Gastrocnemius medialis (tissue), 4 donors: ENCODE measurements at places on chromosomes 1 and 21. TPM values are rescaled to one million over a fixed set of nuclear protein-coding genes. Genes with fewer than 3 reads are reported as not detected.

DNA sequence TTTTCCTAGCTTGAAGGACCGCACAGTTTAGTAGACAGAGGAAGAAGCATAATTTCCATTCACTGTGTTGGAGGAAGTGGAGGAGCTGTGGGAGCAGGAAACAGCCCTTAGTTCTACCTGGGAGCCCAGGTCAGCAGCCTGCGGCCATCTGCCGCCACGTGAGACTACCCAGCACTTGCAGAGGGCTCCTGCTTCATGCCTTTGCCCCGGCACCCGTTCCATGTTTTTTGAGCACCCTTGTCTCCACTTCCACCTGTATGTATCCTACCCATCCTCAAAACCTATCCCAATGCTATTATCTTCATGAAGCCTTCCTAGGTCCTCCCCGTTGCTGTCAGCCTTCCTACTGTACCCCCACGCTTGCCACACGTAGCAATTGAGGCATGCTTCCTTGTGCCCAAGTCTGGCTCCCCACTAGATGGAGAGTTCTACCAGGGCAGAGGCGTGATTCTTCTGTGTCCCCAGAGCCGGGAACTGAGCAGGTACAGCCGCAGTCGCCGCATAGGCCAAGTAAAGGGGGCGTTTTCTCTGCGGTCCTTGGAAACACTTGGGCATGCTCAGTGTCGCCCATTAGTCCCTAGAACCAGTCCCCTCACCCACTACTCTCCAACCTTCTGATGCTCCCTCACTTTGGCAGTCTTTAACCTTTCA, 1.9 kb downstream of the SLC6A9 start:
- no peak for DNase-seq
- peak overlapping the region; percentile 78 for H3K4me3 ChIP-seq
- no peaks in the 10 kb centered on the region for H3K27me3 ChIP-seq
- peak overlapping the region; percentile 95 for H3K27ac ChIP-seq
- no peaks in the 10 kb centered on the region for H3K36me3 ChIP-seq

DNA sequence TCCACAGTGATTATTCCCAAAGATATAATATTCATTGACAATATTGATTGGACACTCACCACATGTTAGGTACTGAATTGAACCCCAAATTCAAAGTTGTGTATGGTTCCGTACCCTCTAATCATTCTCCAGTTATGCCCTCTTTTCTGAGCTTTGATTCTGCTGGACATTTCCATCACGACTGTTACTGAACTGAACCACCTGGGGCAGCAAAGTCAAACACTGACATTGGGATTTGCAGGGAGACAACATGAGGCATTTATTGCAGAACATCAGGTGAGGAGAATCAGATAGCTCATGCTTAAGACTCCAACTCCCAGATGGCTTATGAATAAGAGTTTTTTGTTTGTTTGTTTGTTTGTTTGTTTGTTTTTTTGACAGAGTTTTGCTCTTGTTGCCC, 420.9 kb downstream of the DISC1 start:
- H3K27me3 ChIP-seq, result no peaks in the 10 kb centered on the region
- no peaks in the 10 kb centered on the region for H3K4me1 ChIP-seq
- H3K4me3 ChIP-seq, result no peak overlapping the region

Gene TDRD5
- total RNA-seq, result not detected

DNA sequence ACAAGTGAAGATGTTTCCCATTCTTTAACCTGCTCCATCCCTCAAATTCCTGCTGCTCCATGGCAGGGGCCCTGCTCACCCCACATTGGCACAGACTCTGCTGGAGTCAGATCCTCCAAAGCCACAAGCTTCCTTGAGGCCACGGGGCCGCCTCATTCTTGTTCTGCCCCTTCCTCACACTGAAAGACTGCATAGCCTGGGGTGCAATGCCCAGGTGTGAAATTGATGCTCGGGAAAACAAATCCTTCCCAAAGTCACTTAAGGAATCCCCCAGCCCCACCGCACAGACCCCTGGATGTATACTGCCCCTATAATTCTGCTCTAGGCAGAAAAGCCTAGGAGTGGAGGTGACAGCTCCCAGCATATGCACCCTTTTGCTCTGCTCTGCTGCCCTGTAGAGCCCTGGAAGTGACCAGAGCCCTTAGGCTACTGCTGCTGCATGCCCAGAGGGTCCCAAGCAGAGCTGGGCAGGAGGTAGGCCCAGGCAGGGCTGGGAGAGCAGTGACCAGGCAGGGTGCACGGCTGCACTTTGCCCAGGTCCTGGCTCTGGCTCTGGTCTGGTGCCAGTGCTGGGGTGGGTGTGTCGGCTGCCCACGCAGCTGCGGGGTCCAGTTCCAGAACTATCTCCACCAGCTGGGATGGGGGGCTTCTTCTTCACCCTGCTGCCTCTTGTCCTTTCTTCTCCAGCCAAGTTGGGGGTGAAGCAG, 1.6 kb downstream of the HES2 start:
- no peaks in the 10 kb centered on the region for H3K36me3 ChIP-seq
- peaks cover 10% of the 10 kb centered on the region for H3K4me1 ChIP-seq
- peaks cover 87% of the 10 kb centered on the region for H3K27me3 ChIP-seq
- H3K4me3 ChIP-seq, result no peak overlapping the region

- no peaks in the 10 kb centered on the region for H3K27me3 ChIP-seq
- no peak overlapping the region for H3K4me3 ChIP-seq
- H3K4me1 ChIP-seq, result no peaks in the 10 kb centered on the region
- no peak for DNase-seq
Measured at GRCh38 chr1:23074012-23074411, 54.7 kb downstream of the KDM1A start.

Gene TTC24
- not detected for total RNA-seq

DNA sequence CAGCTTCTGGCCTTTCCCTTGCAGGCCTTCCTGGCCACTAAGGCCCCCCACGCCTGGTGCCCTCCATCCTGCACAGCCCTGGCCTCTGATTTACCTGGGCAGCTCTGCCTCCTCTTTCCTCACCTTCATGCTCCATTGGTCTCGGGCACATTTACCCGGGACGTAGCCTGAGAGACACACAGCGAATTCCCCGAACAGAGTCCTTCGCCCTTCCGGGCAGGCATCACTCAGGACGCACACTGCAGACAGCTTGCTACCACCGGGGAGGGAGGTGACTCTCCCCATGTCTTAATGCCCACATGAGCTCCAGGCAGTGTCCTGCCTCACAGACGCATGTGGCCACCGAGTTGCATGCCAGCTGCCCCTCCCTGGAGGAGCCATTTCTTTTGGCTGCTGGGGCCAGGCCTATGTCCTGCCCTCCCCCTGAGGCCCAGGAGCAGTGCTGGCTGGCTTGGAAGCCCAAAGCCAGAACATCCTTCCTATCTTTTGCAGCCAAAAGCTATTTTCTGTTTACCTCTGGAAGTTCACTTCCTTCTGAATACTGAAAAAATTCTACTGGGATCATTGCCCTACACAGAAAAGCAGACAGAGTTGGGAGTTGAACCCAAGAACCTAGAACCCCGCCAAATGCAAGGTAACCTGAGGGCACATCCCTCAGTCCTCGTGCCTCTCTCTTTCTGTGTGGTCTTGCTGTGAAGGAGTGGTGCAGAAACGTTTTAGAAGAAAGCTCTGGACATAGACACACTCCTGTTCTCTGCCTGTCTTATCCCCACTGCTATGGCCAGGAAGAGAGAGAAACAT, 209.5 kb downstream of the TOMM20 start:
- H3K27ac ChIP-seq, result peak overlapping the region; percentile 85
- no peaks in the 10 kb centered on the region for H3K27me3 ChIP-seq
- no peaks in the 10 kb centered on the region for H3K36me3 ChIP-seq
- peaks cover 67% of the 10 kb centered on the region for H3K4me1 ChIP-seq
- DNase-seq, result peak; percentile 53
- no peak overlapping the region for H3K4me3 ChIP-seq

- no peaks in the 10 kb centered on the region for H3K4me1 ChIP-seq
- H3K27me3 ChIP-seq, result no peaks in the 10 kb centered on the region
- no peak overlapping the region for H3K4me3 ChIP-seq
- no peak for DNase-seq
- no peaks in the 10 kb centered on the region for H3K36me3 ChIP-seq
Measured at GRCh38 chr1:42114229-42114628, 39.0 kb upstream of the GUCA2B start.

GRCh38 chr1:183580281-183580682, 10.0 kb downstream of the NCF2 start:
- H3K27me3 ChIP-seq, result no peaks in the 10 kb centered on the region
- no peak overlapping the region for H3K27ac ChIP-seq
- H3K4me3 ChIP-seq, result no peak overlapping the region
- H3K36me3 ChIP-seq, result no peaks in the 10 kb centered on the region

GRCh38 chr1:196546272-196547111, 61.7 kb downstream of the KCNT2 start:
- no peak overlapping the region for H3K4me3 ChIP-seq
- no peak for DNase-seq
- H3K4me1 ChIP-seq, result no peaks in the 10 kb centered on the region
- H3K27ac ChIP-seq, result no peak overlapping the region
- H3K36me3 ChIP-seq, result no peaks in the 10 kb centered on the region
- H3K27me3 ChIP-seq, result no peaks in the 10 kb centered on the region

Gene PTGS2
- not detected for total RNA-seq

GRCh38 chr1:39928809-39929587, 25.9 kb upstream of the MFSD2A start:
- DNase-seq, result no peak
- H3K27ac ChIP-seq, result no peak overlapping the region
- H3K4me1 ChIP-seq, result no peaks in the 10 kb centered on the region
- no peak overlapping the region for H3K4me3 ChIP-seq
- H3K27me3 ChIP-seq, result no peaks in the 10 kb centered on the region
- H3K36me3 ChIP-seq, result no peaks in the 10 kb centered on the region

- H3K36me3 ChIP-seq, result no peaks in the 10 kb centered on the region
- no peak for DNase-seq
- peaks cover 17% of the 10 kb centered on the region for H3K4me1 ChIP-seq
- no peak overlapping the region for H3K27ac ChIP-seq
- no peak overlapping the region for H3K4me3 ChIP-seq
Measured at GRCh38 chr1:9345471-9345870, 52.8 kb downstream of the SPSB1 start.

DNA sequence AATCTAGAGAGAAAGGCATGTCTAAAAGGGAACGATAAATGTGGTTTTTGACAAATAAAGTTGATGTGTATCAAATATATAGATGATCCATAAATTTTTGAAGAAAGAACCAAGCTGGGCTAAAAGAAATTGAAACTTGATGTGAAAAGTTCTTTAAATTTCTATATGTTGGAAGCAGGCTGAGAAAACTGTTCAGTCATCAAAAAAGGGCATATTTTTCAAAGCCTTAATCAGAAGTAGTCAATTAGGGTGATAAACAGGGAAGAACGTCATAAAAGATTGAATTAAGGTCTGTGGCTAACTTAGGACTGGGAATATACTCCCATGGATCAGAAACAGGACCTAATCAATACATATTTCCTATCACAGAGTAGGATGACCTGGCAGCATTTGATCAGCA, 211.4 kb upstream of the ZRANB2 start:
- no peak for DNase-seq
- no peak overlapping the region for H3K27ac ChIP-seq
- H3K36me3 ChIP-seq, result no peaks in the 10 kb centered on the region
- no peak overlapping the region for H3K4me3 ChIP-seq
- no peaks in the 10 kb centered on the region for H3K27me3 ChIP-seq

DNA sequence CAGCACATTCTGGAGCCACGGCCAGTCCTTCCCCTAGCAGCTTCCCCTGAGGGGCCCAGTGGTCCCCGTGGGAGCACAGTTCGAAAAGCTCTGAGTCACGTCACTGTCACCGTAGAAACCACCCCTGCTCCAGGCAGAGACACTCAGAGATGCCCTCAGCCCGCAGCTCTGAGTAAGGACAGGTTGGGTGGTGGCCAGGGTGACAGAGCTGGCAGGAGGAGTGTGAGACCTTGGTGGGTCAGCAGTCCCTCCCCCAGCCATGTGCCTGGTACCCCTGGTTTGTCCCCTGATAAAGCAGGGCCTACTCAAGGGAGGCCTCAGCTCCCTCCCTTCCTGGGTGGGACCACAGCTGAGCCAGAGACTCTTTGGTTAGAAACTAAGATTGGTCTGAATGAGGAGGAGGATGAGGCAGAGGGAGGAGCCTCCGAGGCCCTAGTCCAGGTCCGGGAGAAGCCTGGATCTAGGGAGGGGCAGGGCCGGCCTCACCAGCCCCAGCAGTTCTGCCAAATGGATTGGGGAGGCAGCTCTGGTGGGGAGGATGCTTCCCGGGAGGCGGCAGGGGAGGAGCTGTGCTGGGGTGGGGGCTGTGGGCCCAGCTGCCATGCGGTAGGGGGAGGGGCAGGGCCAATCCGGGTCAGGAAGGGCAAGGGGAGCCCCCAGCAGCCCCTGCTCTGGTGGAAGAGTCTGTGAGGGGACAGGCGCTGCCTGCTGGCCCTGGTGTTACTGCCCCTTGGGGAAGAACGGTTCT, 55.2 kb downstream of the SLC9A1 start:
- no peaks in the 10 kb centered on the region for H3K27me3 ChIP-seq
- DNase-seq, result peak; percentile 47
- peaks cover 6% of the 10 kb centered on the region for H3K4me1 ChIP-seq
- H3K36me3 ChIP-seq, result no peaks in the 10 kb centered on the region
- peak overlapping the region; percentile 69 for H3K27ac ChIP-seq

GRCh38 chr1:30446095-30446494, 277.3 kb downstream of the MATN1 start:
- DNase-seq, result no peak
- no peaks in the 10 kb centered on the region for H3K36me3 ChIP-seq
- H3K27me3 ChIP-seq, result no peaks in the 10 kb centered on the region
- H3K4me1 ChIP-seq, result no peaks in the 10 kb centered on the region

GRCh38 chr1:175628548-175629317, 114.7 kb downstream of the TNR start:
- no peak overlapping the region for H3K27ac ChIP-seq
- H3K4me3 ChIP-seq, result no peak overlapping the region
- H3K27me3 ChIP-seq, result no peaks in the 10 kb centered on the region
- H3K4me1 ChIP-seq, result no peaks in the 10 kb centered on the region

- no peak for DNase-seq
- no peaks in the 10 kb centered on the region for H3K36me3 ChIP-seq
- H3K4me1 ChIP-seq, result no peaks in the 10 kb centered on the region
- H3K4me3 ChIP-seq, result no peak overlapping the region
Measured at GRCh38 chr21:32844653-32845436, 73.3 kb upstream of the PAXBP1 start.

Gene HTR6
- total RNA-seq, result not detected

Gene ZSCAN20
- total RNA-seq, result 3.1 TPM

DNA sequence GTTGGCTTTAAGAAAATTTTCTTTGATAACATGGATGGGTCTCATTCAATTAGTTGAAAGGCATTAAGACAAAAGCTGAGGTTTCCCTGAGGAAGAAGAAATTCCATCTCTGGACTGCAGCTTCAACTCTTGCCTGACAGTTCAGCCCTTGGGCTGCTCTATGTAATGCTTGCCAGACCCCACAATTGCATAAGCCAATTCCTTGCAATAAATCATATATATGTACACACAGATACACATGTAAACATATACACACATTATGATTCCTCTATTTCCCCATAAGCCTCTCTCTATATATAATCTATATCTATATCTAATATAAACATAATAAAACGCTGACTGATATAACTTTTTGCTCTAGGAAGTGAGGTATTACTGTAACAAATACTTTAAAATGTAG, 301.5 kb upstream of the PRMT6 start:
- no peak overlapping the region for H3K4me3 ChIP-seq
- H3K4me1 ChIP-seq, result no peaks in the 10 kb centered on the region
- DNase-seq, result no peak
- no peak overlapping the region for H3K27ac ChIP-seq
- H3K36me3 ChIP-seq, result no peaks in the 10 kb centered on the region

Gene FOXD2
- total RNA-seq, result not detected

Gene SLC9C2
- total RNA-seq, result not detected

- H3K4me3 ChIP-seq, result no peak overlapping the region
- H3K27ac ChIP-seq, result no peak overlapping the region
- no peaks in the 10 kb centered on the region for H3K36me3 ChIP-seq
- no peak for DNase-seq
- H3K27me3 ChIP-seq, result no peaks in the 10 kb centered on the region
- H3K4me1 ChIP-seq, result no peaks in the 10 kb centered on the region
Measured at GRCh38 chr1:170296642-170297041, 150.9 kb downstream of the NTMT2 start.
